ENCODE measurements at places on chromosomes 7 and 10.

DNA sequence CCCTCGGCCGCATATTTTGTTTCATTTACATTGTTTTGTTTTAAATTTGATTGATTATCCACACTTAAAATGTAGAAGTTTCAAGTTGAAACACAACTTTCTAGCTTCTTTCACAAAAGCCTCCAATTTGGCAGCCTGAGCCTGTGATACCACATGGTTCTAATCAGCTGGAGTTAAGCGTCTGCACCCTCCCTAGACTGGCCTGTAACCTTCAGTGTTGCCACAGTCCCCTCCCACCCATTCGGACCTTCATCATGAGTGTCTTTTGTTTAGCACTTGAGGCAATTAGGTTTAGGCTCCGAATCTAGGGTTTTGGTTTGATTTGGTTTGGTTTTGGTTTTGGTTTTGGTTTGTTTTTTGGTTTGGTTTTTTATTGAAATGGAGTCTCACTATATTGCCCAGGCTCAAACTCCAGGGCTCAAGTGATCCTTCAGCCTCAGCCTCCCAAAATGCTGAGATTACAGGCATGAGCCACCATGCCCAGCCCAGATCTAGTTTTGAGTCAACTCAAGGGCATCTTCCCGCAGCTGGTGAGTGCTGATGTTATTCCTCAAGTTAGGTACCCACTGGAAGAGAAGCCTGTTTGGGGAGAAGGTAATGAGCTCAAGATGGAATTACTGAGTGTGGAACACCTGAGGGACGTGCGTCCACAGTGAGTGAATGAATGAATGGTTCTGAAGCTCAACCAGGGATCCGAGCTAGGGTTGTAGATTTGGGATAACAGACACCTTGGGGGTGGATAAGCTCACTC lies 201.4 kb downstream of the HECW1 start:
- no peak for DNase-seq

DNA sequence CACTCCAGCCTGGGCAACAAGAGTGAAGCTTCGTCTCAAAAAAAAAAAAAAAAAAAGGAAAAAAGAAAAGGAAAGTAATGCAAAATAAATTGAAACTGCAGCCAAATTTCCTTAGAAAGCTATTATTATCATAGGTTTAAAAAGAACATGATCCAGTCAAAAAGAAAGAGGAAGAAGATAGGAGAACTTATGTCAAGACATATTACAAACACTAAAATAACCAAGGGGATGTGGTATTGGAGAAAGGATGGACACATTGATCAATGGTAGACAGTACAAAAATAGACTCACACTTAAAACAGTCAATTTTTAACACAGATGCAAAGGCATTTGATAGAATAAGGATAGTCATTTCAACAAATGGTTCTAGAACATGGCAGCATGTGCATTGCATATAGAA lies 27.3 kb upstream of the PFKP start:
- no peak for DNase-seq

DNA sequence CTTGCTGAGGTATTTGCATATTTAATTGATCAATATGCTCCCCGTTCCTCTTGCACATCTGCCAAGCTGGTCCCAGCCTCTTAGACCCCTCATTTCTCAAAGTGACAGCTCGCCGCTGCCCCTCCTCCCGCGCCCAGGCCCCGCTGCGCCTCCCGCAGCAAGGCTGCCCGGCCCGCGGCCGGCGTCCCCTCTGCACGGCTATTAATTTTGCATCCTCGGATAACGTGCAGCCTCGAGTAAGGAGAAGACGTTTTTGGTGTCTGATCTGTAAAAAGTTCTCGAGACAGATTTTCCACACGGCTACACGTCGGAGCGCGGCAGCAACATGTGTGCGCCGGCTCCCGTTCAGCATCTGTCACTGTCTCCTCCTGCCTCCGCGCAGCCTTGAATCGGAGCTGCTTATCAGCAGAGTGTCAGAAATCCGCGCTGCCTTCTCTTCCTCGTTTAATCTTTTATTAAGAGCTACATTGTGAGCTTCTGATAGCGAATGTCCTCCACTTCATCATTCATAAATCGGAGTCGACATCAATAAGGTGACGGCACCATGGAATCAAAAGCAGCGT lies 65.3 kb downstream of the EBF3 start:
- DNase-seq: peak; percentile 34

DNA sequence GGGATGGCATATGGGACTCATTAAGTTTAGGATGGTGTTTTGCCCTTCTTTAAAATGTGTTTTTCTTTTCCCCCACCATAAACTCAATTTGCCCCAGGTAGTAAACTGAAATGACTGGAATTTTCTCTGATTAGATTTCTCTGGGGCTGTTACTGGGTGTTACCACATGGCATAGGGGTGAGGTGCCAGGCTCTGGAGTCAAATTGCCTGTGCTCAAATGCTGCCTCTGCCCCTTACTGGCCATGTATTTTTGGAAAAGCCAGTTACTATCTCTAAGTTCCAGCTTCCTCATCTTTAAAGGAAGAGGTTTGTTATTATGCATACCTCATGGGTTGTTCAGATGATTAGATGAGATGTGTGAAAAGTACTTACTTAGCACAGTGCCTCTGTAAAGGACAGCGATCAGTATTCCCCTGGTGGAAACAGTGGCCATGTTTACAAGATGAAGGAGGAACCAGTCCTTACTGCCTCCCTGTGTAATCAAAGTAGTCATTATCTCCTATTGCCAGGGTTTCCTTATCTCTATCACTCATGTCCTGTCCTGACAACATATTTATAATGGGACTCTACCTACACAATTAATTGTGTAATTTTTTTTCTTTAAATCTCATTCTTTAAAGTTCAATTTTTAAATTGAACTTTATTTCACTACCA lies 352.0 kb downstream of the KCNMA1 start:
- no peak for DNase-seq

DNA sequence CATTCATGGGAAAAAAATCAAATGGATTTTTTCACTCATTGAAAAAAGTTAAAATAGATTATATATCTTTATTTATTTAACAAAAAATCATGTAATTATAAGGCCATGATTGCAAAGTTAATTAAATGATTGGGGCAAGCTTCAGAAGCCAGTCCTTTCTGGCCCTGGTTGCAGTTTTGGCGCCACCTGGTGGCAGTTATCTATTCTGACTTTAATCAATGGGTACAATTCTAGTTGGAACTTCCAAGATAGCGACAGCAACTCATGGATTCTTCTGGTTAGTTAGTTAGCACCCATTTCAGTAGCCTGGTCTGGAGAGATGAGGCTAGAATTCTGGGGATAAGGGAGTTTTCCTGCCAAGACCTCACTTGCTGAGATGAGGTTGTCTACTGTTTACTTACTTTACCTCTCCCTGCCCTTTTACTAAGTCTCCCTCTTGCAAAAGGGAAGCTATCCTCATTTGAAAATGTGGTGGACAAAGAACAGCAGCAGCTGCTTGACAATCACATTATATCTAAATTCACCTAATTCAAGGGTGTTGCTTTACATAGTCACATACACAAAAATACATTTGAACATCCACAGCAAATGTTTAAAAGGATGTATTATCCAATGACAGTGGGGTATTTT lies 42.3 kb downstream of the NOC3L start:
- peak; percentile 80 for DNase-seq

GRCh38 chr10:28797904-28798371 lies 120.6 kb downstream of the BAMBI start:
- peak; percentile 62 for DNase-seq

- no peak for DNase-seq
Measured at GRCh38 chr7:94324380-94325121, 70.1 kb upstream of the COL1A2 start.

GRCh38 chr7:26001662-26002244 lies 150.2 kb upstream of the NFE2L3 start:
- DNase-seq: no peak

- peak; percentile 49 for DNase-seq
Measured at GRCh38 chr10:30431435-30431911, 2.5 kb upstream of the MAP3K8 start.

DNA sequence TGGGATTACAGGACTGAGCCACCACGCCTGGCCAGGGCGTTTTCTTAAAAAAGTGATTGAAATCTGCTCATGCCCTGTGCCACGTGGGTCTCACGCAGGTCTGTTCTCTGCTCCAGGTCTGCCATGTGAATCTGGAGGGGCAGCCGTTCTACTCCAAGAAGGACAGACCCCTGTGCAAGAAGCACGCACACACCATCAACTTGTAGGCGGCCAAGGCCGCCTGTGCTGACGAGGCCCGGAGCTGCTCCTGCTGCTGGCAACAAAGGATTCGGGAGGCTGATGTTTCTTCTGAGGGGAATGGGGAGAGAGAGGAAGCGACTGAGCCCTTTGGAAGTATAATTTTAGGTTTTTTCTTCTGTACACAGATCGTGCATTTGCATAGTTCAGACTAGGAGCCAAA lies 23.6 kb upstream of the BMPR1A start:
- no peak for DNase-seq

DNA sequence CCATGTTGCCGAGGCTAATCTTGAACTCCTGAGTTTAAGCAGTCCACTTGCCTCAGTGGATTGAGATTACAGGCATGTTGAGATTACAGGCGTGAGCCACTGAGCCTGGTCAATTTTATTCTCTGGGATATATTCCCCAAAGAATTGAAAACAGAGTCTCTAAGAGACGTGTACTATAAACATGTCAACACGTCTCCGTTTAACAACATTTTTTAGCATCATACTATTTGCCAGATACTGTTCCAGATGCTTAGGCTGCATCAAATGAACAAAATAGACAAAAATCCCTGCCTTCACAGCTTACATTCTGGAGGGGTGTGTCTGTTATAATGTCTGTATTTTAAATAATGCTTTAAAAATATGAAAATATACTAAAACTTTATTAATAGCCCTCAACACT lies 54.1 kb upstream of the PRKG1 start:
- DNase-seq: peak; percentile 61

- no peak for DNase-seq
Measured at GRCh38 chr10:133351408-133352318, 4.5 kb downstream of the PRAP1 start.

DNA sequence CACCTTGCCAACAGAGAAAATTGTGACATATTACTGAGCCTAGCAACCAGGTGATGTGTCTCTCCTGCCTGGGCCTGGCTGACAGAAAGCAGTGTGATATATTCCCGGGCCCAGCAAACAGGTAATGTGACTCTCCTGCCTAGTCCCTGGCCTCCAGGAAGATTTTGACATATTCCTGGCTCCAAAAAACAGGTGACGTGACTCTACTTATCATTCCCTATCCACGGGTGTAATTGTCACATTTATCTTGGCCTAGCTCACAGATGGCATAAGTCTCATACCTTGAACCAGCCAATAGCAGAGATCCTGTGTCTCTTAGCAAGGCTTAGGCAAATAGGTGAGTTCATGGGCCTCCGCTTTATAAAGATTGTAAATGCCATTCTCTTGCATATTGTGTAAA lies 49.6 kb upstream of the ZNF680 start:
- no peak for DNase-seq

DNA sequence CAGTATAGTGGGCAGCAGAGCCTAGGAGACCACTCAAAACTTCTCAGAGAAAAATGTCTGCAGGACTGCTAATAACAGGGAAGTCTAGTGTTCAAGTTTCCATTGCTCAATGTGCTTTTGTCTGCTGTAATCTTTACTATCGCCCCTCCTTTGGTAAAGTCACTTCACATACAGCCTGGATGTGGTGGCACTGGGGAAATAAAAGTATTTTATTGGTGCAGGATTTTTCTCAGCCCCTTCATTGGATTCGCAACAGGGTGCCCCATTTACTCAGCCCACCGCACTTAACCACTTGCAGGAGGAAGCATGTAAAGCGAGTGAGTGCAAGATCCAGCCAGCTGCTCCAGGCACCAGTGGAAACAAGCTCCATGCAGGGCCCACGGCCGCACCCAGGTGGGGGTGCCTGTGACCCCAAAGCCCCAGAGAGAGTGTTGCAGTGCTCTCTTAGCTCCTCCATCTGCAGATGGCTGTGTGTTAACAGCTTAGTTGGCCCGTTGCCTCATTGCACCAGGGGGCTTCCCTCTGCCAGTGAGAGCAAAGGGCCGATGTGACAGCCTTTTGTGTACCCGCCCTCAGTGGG lies 163.5 kb upstream of the TMEM72 start:
- DNase-seq: no peak

DNA sequence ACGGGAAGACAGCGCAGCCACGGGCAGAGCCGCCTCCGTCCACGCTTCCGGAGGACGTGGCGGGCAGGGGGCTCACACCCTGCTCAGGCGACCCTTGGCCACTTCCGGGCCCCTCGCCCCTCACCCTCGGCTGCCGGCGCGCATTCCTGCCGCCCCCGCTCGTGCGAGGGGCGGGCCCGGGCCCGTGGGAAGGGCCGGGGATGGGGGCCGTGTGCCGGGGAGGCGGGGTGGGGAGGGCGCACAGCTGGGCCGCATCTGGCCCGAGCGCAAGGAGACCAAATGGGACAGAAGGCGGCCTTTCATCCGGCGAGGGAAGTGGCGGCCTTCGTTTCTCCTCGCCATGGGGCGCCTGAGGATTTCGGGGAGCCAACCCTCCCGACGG lies 846 bp upstream of the LFNG start:
- DNase-seq: peak; percentile 57

DNA sequence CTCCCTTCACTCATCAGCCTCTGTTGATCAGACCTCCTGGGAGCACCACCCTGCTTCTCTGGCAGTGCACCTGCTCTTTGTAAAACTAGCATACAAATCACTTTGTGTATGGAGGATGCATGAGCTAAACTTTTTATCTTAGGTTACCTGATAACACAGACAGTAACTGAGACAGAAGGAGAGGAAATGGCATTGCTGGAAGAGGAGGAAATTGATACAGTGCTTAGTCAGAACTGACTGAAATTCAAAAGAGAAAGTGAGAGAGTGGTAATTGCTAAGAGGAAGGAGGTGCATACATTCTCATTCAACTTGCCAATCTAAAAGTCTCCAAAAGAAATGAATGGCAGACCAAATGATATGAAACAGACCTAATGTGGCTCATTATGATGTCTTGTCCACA lies 1120.7 kb downstream of the GATA3 start:
- DNase-seq: no peak

DNA sequence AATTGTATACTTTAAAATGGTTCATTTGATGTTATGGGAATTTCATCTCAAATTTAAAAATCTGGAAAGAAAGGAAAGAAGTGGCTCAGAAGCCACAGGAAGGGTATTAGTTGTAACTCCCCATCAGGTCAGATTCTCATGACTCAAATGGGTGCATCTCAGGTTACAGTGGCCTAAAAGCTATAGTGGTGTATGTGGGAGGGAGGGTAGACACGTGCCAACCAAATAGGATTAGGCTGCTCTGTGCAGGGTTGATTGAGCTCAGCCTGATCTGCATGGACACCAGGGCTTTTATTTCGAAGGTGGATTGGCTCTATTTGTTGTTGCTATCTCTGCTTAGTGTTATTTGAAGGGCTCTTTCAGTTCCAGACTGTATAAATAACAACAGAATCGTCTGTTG lies 121.5 kb upstream of the PRR15 start:
- DNase-seq: no peak

GRCh38 chr7:107684947-107685463 lies 24.4 kb downstream of the SLC26A4 start:
- DNase-seq: no peak

DNA sequence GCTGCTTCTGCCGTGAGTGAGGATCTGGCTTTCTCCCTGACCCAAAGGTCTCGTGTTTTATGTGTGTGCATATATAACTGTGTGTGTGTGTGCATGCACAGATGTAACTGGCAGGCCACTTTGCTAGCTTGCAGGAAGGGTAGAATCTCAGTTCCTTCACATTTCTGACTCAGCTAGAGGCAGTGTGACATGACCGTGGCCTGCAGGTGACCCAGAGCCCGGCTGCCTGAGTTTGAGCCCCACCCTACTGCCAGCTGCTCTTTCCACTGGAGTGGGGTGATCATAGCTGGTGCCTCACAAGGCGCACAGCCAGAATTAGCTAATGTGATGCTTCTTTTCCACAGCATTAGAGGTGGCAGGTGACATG lies 9.3 kb upstream of the MYL7 start:
- no peak for DNase-seq

Data from lung (tissue), 17 donors.